Aorta (tissue), 5 donors: ENCODE measurements at places on chromosomes 2 and 18.

- H3K36me3 ChIP-seq, result no peaks in the 10 kb centered on the region
- no peak overlapping the region for H3K27ac ChIP-seq
- DNase-seq, result no peak
- no peaks in the 10 kb centered on the region for H3K27me3 ChIP-seq
- H3K4me1 ChIP-seq, result no peaks in the 10 kb centered on the region
Measured at GRCh38 chr2:201621293-201621999, 21.9 kb downstream of the TMEM237 start.

- H3K4me3 ChIP-seq, result no peak overlapping the region
- H3K27me3 ChIP-seq, result no peaks in the 10 kb centered on the region
- H3K27ac ChIP-seq, result no peak overlapping the region
- H3K4me1 ChIP-seq, result no peaks in the 10 kb centered on the region
- H3K36me3 ChIP-seq, result no peaks in the 10 kb centered on the region
Measured at GRCh38 chr18:75529394-75529793, 101.9 kb upstream of the SMIM21 start.

GRCh38 chr2:216551234-216552068, 52.8 kb downstream of the RPL37A start:
- H3K27ac ChIP-seq, result peak overlapping the region; percentile 65
- H3K27me3 ChIP-seq, result no peaks in the 10 kb centered on the region
- no peak for DNase-seq

DNA sequence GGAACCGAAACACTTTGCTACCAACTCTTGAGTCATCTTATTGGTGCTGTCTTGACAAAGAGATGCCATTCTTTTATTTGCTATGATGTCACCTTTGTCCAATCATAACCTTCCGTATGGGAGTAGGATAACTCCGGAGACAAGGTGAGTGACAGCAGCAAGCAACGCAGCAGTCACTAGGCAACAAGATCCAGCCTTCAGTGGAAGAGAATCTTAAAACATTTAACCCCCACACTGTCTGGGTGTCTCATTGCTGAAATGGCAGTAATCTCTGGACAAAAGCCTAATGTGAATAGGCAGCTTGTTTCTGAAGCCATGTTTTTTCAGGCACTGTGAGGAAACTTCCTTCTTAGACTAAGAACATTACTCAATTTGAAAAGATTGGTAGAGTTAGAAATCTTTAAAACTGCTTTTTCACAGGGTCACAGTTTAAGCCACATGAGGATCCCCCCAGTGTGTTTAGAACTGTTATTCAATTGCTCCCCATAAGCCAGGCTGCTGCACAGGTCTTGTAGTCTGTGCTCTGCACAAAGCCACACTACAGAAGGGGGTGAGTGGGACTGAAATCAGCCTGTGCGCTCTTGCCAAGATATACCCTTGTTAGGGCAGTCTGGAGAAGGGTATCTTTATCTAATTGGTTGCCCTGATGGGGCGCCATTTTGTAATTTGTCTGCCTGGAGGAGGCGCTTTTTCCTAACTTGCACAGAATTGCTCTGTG, 131.5 kb upstream of the STON1 start:
- H3K4me3 ChIP-seq, result no peak overlapping the region
- no peaks in the 10 kb centered on the region for H3K4me1 ChIP-seq
- DNase-seq, result no peak
- no peaks in the 10 kb centered on the region for H3K27me3 ChIP-seq

DNA sequence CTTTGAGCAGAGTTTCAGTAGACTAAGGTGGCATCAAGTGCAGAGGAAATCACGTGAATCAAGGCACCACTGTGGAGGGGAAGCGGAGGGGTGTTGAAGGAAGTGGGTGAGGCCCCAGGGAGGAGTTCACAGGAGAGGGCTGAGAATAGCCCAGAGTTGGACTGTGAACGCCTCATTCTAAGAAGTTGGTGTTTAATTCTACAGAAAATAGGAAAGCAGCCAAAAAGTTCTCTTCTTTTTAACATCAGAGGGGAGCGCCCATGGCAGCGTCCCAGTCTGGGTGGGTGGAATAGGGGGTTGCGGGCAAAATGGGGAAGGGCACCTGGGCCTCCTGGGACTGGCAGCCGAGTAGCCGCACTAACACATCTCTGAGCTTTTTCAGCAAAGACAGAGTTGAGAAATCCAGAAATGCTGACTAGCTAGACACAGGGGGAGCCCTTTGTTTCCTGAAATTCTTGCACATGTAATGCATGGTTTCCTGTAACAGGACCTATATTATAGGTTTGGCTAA, 97.0 kb downstream of the NEB start:
- H3K4me1 ChIP-seq, result peaks cover 2% of the 10 kb centered on the region
- H3K27ac ChIP-seq, result no peak overlapping the region
- no peak overlapping the region for H3K4me3 ChIP-seq
- no peaks in the 10 kb centered on the region for H3K36me3 ChIP-seq
- H3K27me3 ChIP-seq, result no peaks in the 10 kb centered on the region
- no peak for DNase-seq
